NCI-H82 (cell line): ENCODE measurements at places on chromosomes 1 and 21.

GRCh38 chr1:6278263-6278662 lies 17.4 kb upstream of the GPR153 start:
- peak; percentile 55 for DNase-seq

GRCh38 chr1:116019653-116020253 lies 43.4 kb downstream of the SLC22A15 start:
- peak; percentile 58 for DNase-seq

- DNase-seq = no peak
These were observed 9.2 kb downstream of the DEGS1 start for GRCh38 chr1:224192082-224192788.

- peak; percentile 93 for DNase-seq
These were observed 14.4 kb downstream of the SMYD3 start for GRCh38 chr1:246492611-246493245.
